ENCODE measurements at places on chromosomes 7 and 10.

- DNase-seq = no peak
Observed at GRCh38 chr7:154620141-154620755, 382.7 kb downstream of the PAXIP1 start.

DNA sequence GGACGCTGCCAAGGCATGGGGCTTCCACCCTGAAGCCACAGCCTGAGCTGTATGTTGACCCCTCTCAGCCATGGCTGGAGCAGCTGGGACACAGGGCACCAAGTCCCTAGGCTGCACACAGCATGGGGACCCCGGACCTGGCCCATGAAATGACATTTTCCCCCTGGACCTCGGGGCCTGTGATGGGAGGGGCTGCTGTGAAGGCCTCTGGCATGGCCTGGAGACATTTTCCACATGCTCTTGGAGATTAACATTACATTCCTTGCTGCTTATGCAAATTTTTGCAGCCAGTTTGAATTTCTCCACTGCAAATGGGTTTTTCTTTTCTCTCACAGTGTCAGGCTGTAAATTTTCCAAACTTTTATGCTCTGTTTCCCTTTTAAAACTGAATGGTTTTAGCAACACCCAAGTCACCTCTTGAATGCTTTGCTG lies 463.6 kb downstream of the ZWINT start:
- DNase-seq = no peak

DNA sequence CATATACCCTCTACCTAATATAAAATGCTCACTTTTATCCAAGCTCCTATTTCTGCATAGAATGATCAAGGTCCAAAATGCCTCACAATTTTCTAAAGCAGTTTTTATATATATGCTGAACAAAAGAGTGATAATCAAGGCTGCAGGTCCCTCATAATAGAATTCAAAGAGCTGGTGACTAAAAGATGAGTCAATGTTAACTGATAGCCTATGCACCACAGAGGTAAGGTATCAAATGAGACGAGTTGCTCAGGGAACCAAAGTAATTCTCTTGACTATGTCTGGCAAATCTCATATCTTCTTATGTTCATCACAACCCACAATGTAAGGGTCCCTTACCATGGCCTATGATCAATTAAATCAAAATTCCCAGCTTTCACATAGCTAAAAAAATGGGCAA lies 15.2 kb downstream of the PDZD8 start:
- no peak for DNase-seq

DNA sequence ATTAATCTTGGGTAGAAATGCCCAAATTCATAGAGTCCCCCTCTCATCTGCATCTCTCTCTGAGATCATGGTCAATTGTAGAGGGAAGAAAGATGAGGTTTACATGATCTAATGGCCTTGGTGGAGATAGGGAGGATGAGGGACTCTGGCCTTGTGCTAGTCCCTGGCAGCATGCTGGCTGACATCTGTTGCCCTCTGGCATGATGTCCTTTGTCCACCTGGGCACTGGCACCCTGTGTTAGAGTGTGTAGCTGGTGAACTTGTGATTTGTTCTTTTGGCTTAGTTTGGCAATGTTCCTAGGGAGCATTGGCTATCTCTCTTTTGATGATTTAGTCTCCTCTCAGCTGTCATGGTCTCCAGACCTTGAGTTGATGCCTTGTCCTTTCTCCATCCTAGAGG lies 103.2 kb downstream of the DYNC1I1 start:
- DNase-seq = no peak

DNA sequence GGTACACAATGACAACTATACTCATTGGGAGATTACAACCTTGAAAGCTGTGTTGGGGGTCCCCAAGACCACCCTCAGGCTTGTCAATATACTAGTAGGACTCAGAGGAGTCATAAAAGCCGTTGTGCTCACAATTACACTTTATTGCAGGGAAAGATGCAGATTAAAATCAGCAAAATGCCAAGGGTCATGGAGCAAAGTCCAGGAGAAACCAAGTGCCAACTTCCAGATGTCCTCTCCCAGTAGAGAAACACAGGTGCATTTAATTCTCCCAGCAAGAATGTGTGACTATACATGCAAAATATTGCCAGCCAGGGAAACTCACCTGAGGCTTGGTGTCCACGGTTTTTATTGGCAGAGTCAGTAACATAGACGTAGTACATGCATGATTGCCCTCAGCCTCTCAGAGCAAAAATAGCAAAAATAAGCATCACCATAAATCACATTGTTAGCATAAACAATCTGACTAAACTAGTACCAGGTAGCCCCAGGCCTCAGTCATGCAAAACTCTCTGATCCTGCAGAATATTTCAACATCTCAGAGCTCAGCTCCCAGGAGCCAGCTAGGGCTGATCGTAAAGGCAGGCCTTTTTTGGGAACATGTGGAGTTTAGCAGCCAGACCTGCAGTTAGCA lies 50.7 kb downstream of the VIM start:
- DNase-seq = no peak

GRCh38 chr10:8404721-8405120 lies 350.2 kb downstream of the GATA3 start:
- DNase-seq = no peak

DNA sequence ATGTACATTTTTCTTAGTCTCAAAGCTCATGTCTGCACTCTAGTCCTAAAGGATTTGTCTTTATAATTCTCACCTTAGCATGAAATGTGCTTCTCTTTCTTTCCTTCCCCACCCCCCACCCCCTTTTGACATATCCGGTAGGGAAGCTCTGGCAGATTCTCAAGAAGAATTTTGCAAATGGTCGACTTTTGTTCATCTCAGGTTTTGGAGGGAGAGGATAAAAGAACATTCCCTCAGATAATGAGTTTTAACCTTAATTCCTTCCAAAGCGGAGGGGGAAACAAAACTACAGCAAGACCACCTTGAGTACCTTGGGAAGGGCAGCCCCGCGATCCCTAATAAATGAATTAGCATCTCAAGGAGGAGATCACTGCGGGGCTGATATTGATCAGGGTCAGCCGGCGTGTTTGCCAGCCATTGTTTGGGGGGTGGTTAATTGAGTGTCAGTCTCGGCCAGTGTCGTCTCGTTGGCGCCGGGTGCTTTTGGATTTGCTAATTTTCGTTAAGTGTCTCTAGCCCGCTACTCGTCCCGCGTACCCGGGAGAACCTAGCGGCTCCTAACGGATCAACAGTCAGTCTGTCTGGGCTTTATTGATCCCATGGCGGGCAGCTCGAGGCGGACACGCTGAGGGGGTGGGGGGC lies 874 bp upstream of the BAMBI start:
- DNase-seq = peak; percentile 34

DNA sequence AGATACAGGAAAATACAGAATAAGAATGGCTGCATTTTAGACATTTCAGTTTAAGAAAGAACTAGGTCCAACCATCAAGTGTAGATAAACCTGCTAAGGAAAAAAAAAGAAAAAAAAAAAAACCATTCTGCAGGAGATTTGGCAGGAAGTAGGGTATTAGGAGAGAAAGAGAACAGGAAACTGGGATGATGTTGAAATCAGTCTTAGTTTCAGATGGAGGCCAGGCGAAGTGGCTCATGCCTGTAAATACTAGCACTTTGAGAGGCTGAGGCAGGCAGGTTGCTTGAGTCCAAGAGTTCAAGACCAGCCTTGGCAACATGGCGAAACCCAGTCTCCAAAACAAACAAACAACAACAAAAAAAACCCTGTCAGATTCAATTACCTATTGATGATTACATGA lies 120.2 kb downstream of the RAB11FIP2 start:
- DNase-seq = no peak

DNA sequence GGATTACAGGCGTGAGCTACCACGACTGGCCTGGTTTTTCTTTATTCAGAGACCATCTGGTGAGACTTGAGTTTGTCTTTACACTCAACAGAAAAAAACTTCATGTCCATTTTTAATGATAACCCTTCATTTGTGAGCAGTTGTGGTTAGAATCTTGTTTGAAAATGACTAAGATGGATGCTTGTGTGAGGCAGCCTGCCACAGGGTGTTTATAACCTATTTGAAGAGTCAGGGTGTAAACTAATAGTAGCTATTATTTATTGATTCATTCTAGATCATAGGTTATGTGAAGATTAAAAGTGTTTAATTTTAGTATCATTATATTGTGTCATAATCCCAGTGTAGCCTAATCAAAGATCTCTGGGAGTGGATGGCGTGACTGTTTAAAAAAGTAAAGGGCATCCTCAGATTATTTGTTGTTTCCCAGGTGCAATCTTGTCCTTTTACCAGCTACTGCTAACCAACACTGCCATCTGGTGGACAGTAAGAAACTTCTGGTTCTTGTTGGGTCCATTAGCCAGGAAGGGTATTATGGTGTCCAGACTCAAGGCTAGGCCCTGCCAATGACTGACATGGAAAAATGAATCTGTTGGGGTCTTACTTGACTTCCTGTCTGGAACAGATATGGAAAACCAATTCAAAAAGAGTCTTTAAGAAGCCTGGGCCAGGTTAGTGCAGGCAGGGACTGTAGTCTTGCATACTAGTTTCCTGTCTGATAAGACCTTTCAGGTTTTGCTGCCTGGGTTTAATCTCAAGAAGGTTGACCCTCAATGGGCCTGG lies 24.9 kb downstream of the NRBF2 start:
- DNase-seq = peak; percentile 74

- DNase-seq = no peak
Observed at GRCh38 chr10:132396494-132397035, 435 bp upstream of the PWWP2B start.

GRCh38 chr7:156791241-156791640 lies 101.7 kb downstream of the LMBR1 start:
- peak; percentile 34 for DNase-seq

- no peak for DNase-seq
Observed at GRCh38 chr7:47814905-47815613, 133.2 kb downstream of the PKD1L1 start.

GRCh38 chr7:22549667-22550513 lies 49.9 kb upstream of the STEAP1B start:
- peak; percentile 13 for DNase-seq

GRCh38 chr7:150799741-150800580 lies at the start of gene TMEM176B:
TMEM176B (minus strand) TSS chr7:150800364; CDS start chr7:150796569, 3,795 bp downstream.
- DNase-seq = no peak

- no peak for DNase-seq
Observed at GRCh38 chr7:146956853-146957252, 840.3 kb downstream of the CNTNAP2 start.

- DNase-seq = peak; percentile 63
Observed at GRCh38 chr7:27605689-27606269, 56.9 kb downstream of the HIBADH start.

GRCh38 chr10:117544711-117545140 lies 2.2 kb downstream of the EMX2 start:
- no peak for DNase-seq

DNA sequence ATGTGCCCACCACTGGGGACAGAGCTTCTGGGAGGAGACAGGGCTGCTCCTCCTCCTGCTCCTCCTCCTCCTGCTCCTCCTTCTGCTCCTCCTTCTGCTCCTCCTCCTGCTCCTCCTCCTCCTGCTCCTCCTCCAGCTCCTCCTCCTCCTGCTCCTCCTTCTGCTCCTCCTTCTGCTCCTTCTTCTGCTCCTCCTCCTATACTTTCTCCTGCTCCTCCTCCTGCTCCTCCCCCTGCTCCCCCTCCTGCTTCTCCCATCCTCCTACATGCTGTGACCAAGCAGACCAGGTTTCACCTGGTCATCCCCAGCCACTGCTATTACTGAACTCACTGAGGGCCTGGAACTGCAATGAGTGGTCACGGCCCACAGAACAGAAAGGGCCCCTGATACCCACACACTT lies 154.0 kb upstream of the PPP2R2D start:
- DNase-seq = no peak

DNA sequence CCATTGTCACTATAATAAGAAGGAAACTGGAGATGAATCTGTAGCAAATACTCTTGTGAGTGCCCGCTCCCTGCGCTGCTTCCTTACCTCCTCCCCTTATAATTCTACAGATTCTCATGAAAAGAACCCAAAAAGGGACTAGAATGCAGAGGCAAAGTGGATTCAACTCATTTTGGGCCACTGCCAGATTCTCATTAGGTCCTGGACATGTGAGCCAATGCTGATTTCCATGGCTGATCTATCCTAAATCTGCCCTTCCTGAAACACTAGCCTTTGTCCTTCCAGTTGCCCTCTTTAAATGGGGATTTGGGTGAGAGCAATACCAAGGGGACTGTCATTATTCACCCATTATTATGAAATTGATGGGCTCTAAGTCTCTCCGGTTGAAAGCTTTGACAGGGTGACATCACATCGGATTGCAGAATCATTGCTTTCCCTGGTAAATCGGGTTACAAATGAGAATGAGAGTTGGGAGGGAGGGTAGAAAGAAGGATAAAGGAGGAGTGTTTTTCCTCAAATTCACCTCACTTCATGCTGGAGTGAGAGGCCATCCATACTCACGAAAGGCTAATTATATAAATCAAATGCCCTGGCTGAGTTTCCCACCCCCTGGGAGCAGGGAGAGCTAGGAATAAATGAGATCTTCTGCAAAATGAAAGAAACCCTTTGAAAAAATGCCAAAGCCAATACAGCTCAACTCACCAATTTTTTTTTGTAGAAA lies 37.5 kb downstream of the PTN start:
- DNase-seq = no peak

- no peak for DNase-seq
Observed at GRCh38 chr7:140225562-140226249, 48.9 kb upstream of the KDM7A start.
